IMR-90 (cell line): ENCODE measurements at places on chromosomes 4 and X. TPM values are rescaled to one million over a fixed set of nuclear protein-coding genes. Genes with fewer than 3 reads are reported as not detected.
A peak's percentile ranks its signal among the peaks of the same experiment; 100 is the strongest.

- no peaks in the 10 kb centered on the region for H3K27me3 ChIP-seq
- no peaks in the 10 kb centered on the region for H3K36me3 ChIP-seq
- DNase-seq: no peak
- no peaks in the 10 kb centered on the region for H3K4me1 ChIP-seq
- H3K4me3 ChIP-seq: no peak overlapping the region
- H3K27ac ChIP-seq: no peak overlapping the region
These were observed 186.3 kb downstream of the NWD2 start for GRCh38 chr4:37430718-37431416.

GRCh38 chr4:165761963-165762362 lies 111.1 kb upstream of the TLL1 start:
- no peaks in the 10 kb centered on the region for H3K4me1 ChIP-seq
- no peaks in the 10 kb centered on the region for H3K36me3 ChIP-seq
- no peaks in the 10 kb centered on the region for H3K27me3 ChIP-seq

DNA sequence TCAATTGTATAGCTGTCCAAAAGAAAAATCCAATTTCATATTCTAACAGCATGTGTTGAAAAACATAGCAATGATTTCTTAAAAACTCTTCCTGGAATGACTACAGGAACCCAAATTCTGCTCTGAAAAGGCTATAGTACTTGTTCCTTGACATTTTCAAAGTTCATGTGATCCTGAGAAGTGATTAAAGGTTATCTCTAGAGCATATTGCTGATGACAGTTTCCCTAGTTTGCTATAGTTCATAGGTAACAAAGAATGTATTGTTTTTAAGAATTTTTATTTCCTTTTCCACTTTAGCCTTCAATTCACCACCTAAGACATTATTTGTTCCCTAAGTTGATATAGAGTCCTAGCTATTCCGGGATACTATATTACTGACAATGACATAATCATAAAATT lies 1614.6 kb downstream of the PCDH7 start:
- no peak overlapping the region for H3K4me3 ChIP-seq
- no peak overlapping the region for H3K27ac ChIP-seq

GRCh38 chr4:139214039-139214534 lies 37.1 kb upstream of the ELF2 start:
- no peaks in the 10 kb centered on the region; the same call in 1 of the 2 replicates for H3K4me1 ChIP-seq
- H3K27ac ChIP-seq: no peak overlapping the region
- H3K4me3 ChIP-seq: no peak overlapping the region

- H3K27me3 ChIP-seq: no peaks in the 10 kb centered on the region; the same call in 1 of the 2 replicates
- no peak for DNase-seq
- H3K4me1 ChIP-seq: no peaks in the 10 kb centered on the region
- H3K36me3 ChIP-seq: no peaks in the 10 kb centered on the region
These were observed 24.4 kb upstream of the CYP4V2 start for GRCh38 chr4:186166852-186167512.

- no peaks in the 10 kb centered on the region for H3K4me1 ChIP-seq
- no peak for DNase-seq
- H3K27me3 ChIP-seq: no peaks in the 10 kb centered on the region
- H3K4me3 ChIP-seq: no peak overlapping the region
- H3K36me3 ChIP-seq: no peaks in the 10 kb centered on the region
These were observed 587.3 kb downstream of the TMA16 start for GRCh38 chr4:164081801-164082200.

GRCh38 chr4:24650849-24651640 lies 66.7 kb upstream of the DHX15 start:
- no peak for DNase-seq
- no peak overlapping the region for H3K4me3 ChIP-seq
- no peak overlapping the region for H3K27ac ChIP-seq
- peaks cover 5% of the 10 kb centered on the region for H3K4me1 ChIP-seq

Gene SCRG1
- polyA plus RNA-seq: 0.22 and 0.23 TPM in 2 replicates

GRCh38 chrX:5236096-5236495 lies 992.6 kb downstream of the NLGN4X start:
- no peak overlapping the region for H3K27ac ChIP-seq
- no peaks in the 10 kb centered on the region for H3K4me1 ChIP-seq
- H3K27me3 ChIP-seq: no peaks in the 10 kb centered on the region
- no peak overlapping the region for H3K4me3 ChIP-seq

Gene TLR2
- 0.03 TPM in 1 of 2 replicates, not detected in the other for polyA plus RNA-seq

DNA sequence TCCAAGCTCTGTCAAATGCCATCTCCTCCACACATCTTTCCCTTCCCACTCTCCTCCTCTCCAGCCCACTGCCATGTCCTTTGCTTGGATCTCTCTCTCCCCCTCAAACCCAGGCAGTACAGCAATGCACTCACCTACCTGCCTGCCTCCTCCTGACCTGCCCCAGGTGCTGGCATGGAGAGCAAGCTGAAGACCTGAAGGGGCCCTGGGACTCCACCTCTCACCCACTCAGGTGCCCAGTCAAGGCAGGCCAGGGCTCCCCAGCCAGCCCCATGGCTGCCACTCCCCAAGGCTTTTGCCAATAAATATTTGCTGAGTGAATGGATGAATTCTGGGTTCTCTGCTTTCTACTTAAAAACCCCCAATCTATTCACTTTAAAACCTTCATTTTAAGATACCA lies 12.6 kb upstream of the PHKA2 start:
- no peaks in the 10 kb centered on the region for H3K36me3 ChIP-seq
- H3K27ac ChIP-seq: no peak overlapping the region
- DNase-seq: no peak
- no peak overlapping the region for H3K4me3 ChIP-seq
- H3K4me1 ChIP-seq: 0 out of 2 replicates have a peak, but pooled peaks cover 2% of the 10 kb centered on the region
- no peaks in the 10 kb centered on the region for H3K27me3 ChIP-seq

- H3K27me3 ChIP-seq: peaks cover 24% of the 10 kb centered on the region
- peak; percentile 69 for DNase-seq
- no peak overlapping the region for H3K4me3 ChIP-seq
- no peak overlapping the region for H3K27ac ChIP-seq
These were observed 47.8 kb upstream of the HSD17B10 start for GRCh38 chrX:53481816-53482465.

Gene NOCT
- 5.5 and 6.6 TPM in 2 replicates for polyA plus RNA-seq

DNA sequence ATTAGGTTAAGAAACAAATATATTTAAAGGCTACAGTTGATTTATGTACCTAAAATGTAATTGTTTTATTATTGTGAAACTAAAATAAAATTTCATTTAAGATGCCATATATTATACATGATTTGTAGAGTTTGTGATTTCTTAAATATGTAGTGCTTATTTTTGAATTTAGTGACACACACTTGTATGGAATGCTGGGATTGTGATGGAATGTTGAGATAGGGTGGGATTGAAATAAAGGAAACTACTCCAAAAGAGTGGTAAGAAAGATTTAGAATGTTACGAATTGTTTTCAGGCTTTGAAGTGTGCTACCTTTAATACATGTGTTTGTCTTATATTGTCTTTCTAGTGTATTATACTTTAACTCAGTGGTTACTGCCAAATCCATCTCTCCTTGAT lies 330.3 kb upstream of the PITX2 start:
- DNase-seq: no peak
- no peaks in the 10 kb centered on the region for H3K36me3 ChIP-seq
- no peak overlapping the region for H3K27ac ChIP-seq
- no peak overlapping the region for H3K4me3 ChIP-seq
- H3K27me3 ChIP-seq: no peaks in the 10 kb centered on the region

DNA sequence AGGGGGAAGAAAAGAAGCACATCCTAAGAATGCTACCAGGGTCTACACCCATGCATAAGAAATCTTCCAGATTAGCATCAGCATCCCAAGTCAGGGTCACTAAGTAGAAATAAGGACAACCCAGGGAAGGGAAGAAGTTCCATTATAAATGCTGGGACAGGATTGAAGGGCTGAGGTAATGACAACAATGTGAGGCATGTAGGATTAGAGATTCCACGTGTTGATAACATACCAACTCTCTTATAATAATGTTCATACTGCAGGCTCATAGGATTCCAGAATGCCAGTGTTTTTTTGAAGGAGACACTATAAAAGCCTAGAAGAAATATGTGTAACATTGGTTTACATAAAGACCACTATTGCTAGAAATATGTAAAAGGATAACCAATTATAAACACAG lies 201.2 kb downstream of the MID1IP1 start:
- H3K27ac ChIP-seq: no peak overlapping the region
- no peak overlapping the region for H3K4me3 ChIP-seq
- DNase-seq: no peak
- H3K27me3 ChIP-seq: peaks cover 12% of the 10 kb centered on the region
- no peaks in the 10 kb centered on the region for H3K4me1 ChIP-seq
- no peaks in the 10 kb centered on the region for H3K36me3 ChIP-seq

DNA sequence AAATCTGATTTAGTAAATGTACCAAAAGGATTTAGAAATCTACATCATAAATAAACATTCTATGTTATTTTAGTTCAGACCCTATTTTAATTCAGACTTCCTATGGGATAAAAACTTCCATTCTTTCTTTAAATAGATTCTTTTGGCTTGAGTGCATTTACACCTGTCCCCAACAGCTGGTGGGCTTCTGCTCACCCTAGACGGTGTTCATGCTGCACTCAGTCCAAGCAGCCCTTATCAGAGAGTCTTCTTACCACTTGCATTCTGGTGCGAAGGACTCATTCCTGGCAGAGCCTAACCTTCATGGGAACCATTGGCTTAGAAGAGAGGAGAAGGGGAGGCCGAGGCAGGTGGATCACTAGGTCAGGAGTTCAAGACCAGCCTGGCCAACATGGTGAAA lies 57.3 kb downstream of the NPNT start:
- no peak for DNase-seq
- H3K36me3 ChIP-seq: no peaks in the 10 kb centered on the region
- H3K4me1 ChIP-seq: no peaks in the 10 kb centered on the region
- no peak overlapping the region for H3K4me3 ChIP-seq

Gene TIGD4
- 0.03 TPM in 1 of 2 replicates, not detected in the other for polyA plus RNA-seq

- no peak for DNase-seq
- H3K27me3 ChIP-seq: peaks cover 25% of the 10 kb centered on the region; the same call in 1 of the 2 replicates
- no peak overlapping the region for H3K27ac ChIP-seq
- H3K4me3 ChIP-seq: no peak overlapping the region
- H3K36me3 ChIP-seq: no peaks in the 10 kb centered on the region
These were observed 138.6 kb upstream of the NKX1-1 start for GRCh38 chr4:1544861-1545281.

DNA sequence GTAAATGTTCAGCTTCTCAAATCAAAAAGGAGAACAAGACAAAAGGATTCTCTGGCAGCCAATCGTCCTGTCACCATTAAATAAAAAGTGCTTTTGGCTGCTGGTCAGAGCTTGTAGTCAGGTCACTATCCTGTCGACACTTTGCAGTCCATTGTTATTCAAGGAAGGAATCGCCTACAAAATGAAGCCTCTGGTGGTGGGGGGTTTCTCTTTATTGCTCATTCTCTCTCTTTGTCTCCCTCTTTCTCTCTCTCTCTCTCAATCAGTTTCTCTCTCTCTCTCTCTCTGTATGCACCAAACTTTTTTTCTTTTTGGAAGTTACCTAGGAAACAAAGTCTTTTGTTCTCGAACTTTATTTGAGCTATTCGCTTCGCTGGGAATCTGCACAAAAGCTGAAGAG lies 17.6 kb upstream of the SCML1 start:
- no peaks in the 10 kb centered on the region for H3K4me1 ChIP-seq
- DNase-seq: no peak
- 0 out of 2 replicates have a peak, but pooled peaks cover 2% of the 10 kb centered on the region for H3K36me3 ChIP-seq
- no peak overlapping the region for H3K27ac ChIP-seq
- H3K27me3 ChIP-seq: no peaks in the 10 kb centered on the region
- H3K4me3 ChIP-seq: no peak overlapping the region

- H3K27me3 ChIP-seq: peaks cover 4% of the 10 kb centered on the region
- no peaks in the 10 kb centered on the region for H3K4me1 ChIP-seq
- peaks cover 7% of the 10 kb centered on the region for H3K36me3 ChIP-seq
- H3K4me3 ChIP-seq: no peak overlapping the region
- DNase-seq: no peak
- H3K27ac ChIP-seq: no peak overlapping the region
These were observed 34.1 kb downstream of the ART3 start for GRCh38 chr4:76108467-76109181.

DNA sequence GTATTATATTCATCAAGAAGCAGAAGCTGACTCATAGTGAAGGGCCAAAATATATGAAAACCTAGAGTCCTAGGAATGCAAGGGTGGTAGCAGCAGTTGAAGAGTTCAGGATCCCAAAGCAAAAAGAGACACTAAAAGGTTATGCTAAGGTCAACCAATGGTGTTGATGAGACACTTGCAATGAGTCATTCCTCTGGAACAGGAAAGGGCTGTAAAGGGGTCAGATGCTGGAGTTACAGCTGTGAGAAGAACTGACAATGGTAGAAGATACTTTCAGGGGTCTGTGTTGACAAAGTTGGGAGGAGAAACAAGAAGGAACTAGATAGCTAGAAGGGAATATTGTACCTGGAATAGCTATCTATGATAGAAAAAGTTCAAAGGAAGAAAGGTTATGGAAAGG lies 47.5 kb downstream of the ZGRF1 start:
- no peak overlapping the region for H3K4me3 ChIP-seq
- no peaks in the 10 kb centered on the region for H3K36me3 ChIP-seq
- H3K27me3 ChIP-seq: no peaks in the 10 kb centered on the region
- peak; percentile 23 for DNase-seq

Gene SULT1B1
- polyA plus RNA-seq: 0.04 and 0.05 TPM in 2 replicates

- no peaks in the 10 kb centered on the region for H3K36me3 ChIP-seq
- DNase-seq: no peak
- no peaks in the 10 kb centered on the region for H3K27me3 ChIP-seq
- H3K4me1 ChIP-seq: no peaks in the 10 kb centered on the region
These were observed 376.6 kb upstream of the EMCN start for GRCh38 chr4:100894339-100894870.

GRCh38 chrX:94831364-94831763 lies 1157.4 kb downstream of the FAM133A start:
- no peaks in the 10 kb centered on the region for H3K36me3 ChIP-seq
- H3K4me1 ChIP-seq: no peaks in the 10 kb centered on the region
- H3K4me3 ChIP-seq: no peak overlapping the region
- H3K27ac ChIP-seq: no peak overlapping the region
- no peaks in the 10 kb centered on the region for H3K27me3 ChIP-seq

DNA sequence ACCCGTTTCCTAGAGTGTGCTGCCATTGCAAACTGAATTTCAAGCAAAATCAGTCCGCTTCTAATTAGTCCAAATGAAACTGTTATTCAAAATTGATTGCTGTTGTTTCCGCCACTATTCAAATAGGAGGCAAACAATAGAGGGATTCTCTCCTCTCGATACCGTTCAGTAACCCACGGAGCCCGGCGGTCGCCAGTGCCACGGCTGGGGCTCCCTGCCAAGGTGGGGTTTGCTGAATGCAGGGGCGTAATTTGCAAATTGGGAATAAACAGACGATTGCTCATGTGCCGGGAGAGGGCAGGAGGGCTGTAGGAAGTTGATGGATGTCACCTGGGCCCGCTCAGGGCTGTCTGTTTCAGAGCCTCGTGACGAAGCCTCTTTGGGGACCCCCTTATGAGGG lies 8.8 kb downstream of the ADRA2C start:
- no peak overlapping the region for H3K27ac ChIP-seq
- no peaks in the 10 kb centered on the region for H3K4me1 ChIP-seq
- H3K4me3 ChIP-seq: no peak overlapping the region
- DNase-seq: no peak

DNA sequence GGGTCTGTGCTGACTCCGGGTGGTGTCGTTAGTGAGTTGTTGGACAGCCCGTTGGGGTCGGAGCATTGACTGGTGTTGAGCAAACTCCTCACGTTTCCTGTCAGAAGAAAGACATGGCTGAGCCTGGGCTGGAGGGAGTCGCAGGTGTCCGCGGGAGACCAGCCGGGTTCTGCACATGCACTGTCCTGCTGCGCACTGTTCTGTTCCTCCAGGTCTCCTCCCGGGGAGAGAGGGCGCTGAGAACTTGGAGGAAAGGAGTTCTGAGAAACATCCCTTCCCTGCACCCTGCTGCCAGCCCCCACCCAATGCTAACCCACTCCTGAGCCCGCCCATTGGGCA lies 1.1 kb downstream of the ZNF141 start:
- peaks cover 5% of the 10 kb centered on the region for H3K36me3 ChIP-seq
- no peak for DNase-seq
- H3K4me3 ChIP-seq: peak overlapping the region; percentile 69
- no peaks in the 10 kb centered on the region for H3K4me1 ChIP-seq
- no peak overlapping the region for H3K27ac ChIP-seq
- H3K27me3 ChIP-seq: no peaks in the 10 kb centered on the region
